Mucosa of gallbladder (tissue), 1 donor: ENCODE measurements at places on chromosomes 6 and 20. TPM values are rescaled to one million over a fixed set of nuclear protein-coding genes. Genes with fewer than 3 reads are reported as not detected.

The GHRH gene
- not detected for total RNA-seq

The SEL1L2 gene
- 0.52 TPM for total RNA-seq

The POM121L2 gene
- not detected for total RNA-seq

The GPR63 gene
- total RNA-seq, result 1.6 TPM

The HNF4A gene
- 74.4 TPM for total RNA-seq

The MUC21 gene
- 7.1 TPM for total RNA-seq
